Stimulated activated CD4-positive, alpha-beta T cell treated with anti-CD3 and anti-CD28 coated beads, Interleukin-4, amount 100 ng/mL, for 24 hours (primary cell): ENCODE measurements at places on chromosomes 5 and 9.
A peak's percentile ranks its signal among the peaks of the same experiment; 100 is the strongest.

GRCh38 chr5:156295431-156295830, 31.5 kb upstream of the SGCD start:
- no peak for DNase-seq

DNA sequence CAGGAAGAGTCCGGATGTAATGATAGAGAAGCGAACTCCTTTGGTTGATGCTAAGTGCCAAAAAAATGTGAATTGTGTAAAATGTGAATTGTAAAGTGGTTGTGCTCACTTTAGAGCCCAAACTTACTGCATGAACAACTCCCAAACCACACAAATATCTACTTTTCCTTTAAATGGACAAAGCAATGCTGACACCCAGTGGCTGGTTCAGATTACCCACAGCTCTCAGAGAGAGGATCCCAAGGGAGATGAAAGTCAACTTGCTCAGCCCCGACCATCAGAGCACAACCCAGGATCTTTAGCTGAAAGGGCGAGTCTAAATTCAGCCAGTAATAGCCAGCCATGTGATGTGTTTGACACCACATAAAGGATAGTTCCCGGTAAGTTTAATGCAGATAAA, 133.7 kb downstream of the NMUR2 start:
- no peak for DNase-seq

DNA sequence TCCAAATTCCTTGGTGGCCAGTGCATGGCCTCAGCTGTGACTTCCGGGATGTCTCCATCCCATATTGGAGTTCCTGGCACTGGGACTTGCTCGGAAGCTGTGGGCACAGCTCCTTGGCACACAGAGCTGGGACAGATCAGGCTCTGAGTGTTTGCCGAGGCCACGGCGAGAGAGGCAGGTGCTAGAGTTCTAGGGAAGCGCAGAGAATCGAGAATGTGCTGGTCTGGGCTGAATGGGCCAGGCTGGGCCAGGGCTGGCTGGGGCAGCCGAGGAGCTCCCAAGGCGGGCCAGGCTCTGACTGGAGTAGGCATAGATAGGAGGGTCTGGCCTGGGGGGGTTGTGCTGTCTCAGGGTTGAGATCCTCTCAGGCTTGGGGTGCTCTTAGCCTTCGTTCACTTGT, 45.4 kb downstream of the HMCN2 start:
- DNase-seq = no peak

GRCh38 chr9:82105729-82106128, 117.2 kb downstream of the SPATA31D1 start:
- no peak for DNase-seq

- DNase-seq = no peak
These were observed 14.4 kb downstream of the FAM169A start for GRCh38 chr5:74851684-74852353.

DNA sequence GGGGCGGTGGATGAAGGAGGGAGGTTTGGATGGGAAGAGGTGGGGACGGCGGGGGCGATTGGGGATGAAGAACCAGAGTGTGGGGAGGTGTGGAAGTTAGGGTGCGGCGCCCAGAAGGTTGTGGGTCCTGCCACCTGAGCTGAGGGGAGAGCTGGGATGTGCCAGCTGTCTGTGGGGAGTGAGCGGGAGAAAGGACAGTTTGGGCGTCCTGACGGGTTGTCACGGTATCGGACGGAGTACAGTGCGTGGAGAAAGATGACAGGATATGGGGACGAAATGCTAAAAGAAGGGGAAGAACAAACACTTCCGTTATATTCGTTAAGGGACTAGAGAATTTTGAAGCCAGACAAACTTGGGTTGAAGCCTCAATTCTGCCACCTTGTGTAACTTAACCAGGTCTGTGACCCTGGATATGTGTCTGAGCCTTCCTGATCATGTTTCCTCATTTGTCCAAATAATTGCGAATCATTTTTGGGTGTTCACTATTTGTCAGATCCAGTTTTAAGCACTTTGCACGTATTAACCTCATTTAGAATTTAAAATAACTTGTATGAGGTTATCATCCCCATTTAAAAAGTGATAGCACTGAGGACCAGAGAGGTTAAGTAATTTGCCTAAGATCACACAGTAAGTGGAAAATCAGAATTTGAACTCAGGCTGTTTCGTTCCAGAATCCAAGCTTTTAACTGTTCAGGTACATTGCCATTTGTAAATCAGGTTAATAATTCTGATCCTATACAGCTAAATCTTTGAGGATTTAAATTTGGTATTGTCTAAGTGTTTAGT, 689 bp downstream of the CNTRL start:
- no peak for DNase-seq

DNA sequence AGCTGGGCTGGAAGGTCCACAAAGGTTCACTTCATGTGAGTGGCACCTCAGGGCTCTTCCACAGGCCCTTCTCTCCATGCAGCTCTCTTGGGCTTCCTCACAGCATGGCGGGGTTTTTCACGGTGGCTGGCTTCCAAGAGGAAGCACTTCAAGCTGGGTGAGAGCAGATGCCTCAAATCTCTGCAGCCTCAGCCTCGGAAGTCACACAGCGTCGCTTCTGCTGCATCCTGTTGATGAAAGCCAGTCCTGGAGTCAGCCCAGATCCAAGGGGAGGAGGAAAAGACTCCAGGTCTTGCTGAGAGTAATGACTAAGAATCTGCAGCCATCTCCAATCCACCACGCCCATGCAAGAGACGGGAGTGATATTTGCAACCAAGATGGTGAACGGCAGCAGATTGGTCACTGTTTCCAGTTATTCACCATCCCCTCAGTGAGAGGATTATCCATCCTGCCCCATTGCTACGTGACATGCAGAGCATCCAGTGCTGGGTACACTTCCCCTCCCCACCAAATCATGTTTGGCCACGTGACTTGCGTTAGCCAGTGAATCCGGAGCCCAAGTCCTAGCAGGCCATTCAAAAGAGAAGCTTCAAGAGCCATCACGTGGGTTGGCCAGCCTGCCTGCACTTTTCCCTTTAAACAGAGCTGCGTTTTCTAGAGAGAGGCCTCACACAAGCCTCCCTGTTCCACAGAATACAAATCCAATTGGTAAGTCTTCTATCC, 173.9 kb downstream of the C9orf50 start:
- DNase-seq = no peak

GRCh38 chr9:21974343-21974721, 19.9 kb downstream of the CDKN2A start:
- DNase-seq = no peak

DNA sequence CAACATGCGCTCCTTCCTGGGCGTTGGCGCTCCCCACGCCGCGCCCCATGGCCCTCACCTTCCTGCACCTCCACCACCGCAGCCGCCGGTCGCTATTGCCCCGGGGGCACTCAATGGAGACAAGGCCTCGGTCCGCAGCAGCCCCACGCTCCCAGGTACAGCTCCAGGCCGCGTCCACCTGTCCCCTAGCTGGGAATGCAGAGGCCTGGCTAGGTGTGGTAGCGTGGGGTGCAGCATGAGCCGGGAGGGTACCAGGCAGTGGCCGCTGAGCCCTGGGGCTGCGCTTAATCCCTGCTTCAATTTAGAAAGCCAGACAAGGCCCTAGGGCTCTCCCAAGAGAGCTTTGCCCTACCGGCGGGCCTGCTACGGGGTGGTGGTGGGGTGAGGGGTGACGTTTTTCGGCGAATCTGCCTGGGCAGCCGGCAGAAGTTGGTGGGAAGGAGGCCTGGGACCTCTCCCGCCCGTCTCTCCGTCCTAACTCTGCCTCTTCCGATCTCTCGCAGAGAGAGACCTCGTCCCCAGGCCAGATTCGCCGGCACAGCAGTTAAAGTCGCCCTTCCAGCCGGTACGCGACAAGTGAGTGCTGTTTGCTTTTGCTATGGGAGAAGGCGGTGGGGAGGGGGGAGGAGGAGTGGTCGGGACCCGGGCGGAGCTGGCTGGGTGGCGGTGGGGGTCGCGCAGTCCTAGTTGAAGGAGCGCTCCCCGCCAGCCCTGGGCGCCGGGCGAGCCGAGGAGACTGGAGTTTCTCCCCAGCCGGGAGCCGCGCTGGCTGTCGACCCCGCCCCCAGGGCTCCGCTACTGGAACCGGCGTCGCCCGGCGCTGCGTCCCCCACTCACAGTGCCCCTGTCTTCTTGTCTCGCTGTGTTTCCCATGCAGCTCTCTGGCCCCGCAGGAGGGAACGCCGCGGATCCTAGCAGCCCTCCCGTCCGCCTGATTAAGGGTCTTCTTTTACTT, 4.8 kb downstream of the IRX1 start:
- no peak for DNase-seq

- DNase-seq = no peak
These were observed 6.0 kb downstream of the MRPS2 start for GRCh38 chr9:135506327-135507103.

- no peak for DNase-seq
These were observed 114.3 kb upstream of the BOD1 start for GRCh38 chr5:173730632-173731298.

DNA sequence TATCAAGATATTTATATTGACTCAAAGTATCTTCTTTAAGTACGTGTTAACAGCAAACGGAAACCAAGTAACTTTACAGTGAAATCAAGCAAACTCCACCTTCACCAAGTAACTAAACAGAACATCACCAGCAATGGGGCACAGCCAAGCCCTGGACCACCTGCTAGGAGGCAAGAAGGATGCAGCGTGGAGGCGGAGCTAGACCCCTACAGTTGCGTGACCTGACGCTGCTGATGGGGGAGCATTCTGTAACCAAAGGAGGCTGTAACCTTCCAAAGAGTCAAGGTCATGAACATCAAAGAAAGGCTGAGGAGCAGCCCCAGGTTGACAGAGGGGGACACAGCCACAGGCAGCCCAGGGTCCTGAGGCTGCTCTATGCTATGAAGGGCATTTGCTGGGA, 6.1 kb downstream of the VAV2 start:
- DNase-seq = no peak

DNA sequence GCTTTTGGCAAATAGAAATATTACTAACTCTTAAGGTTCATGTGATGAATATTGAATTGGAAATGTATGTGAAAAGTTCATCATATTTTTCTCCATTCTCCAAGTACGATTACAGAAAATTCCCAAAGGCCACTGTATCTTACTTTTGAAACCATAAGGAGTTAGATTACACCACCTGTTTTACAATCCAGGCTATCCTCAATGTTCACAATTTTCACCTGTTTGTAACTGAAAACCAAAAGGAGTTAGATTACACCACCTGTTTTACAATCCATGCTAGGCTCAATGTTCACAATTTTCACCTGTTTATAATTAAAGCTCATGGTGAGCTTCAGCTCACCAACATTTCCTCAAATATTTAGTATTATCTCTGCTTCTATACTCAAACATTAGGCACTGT, 188.0 kb downstream of the HCN1 start:
- no peak for DNase-seq

DNA sequence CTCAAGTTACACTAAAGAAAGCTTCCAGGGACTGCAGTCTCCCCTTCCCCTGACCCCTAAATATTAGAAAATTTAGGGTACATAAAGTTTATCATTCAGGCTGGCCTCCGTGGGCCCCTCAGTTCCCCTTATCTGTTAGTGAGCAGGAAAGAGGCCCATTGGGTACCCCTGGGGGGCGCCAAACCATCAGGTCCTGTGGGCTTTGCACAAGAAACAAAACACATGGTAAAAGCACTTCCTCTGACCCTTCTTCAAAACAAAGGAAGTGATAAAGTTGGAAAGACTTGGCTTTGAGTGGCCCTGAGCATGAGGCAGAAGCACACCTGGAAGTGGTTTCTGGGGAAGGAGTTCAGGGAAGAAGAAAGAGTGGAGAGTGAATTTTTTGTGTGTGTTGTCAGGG, 213.0 kb downstream of the SMARCA2 start:
- DNase-seq = no peak

- no peak for DNase-seq
These were observed 159.0 kb upstream of the SNX2 start for GRCh38 chr5:122615832-122616231.

DNA sequence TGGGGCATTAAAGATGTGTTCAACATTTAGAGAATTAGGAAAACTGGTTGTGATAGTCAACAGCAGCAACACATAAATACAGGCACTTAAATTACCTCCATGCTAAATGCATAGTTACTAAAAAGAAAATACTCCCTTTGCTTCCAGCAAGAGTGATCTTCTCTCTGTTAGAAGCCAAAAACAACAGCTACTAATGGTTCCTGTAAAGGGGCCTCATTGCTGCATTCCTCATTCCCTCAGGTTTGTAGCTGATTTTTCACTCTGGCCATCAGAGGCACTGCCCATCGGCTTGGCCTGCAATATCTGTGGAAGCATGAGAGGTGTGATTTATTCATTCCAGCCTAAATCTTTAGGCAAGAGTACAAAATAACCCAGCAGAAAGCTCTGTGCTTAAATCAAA, 466.0 kb upstream of the ADAMTS16 start:
- DNase-seq = no peak

- DNase-seq = no peak
These were observed 25.6 kb upstream of the SUSD1 start for GRCh38 chr9:112200711-112201110.

- DNase-seq = no peak
These were observed 3.9 kb upstream of the ISL1 start for GRCh38 chr5:51379331-51379700.

DNA sequence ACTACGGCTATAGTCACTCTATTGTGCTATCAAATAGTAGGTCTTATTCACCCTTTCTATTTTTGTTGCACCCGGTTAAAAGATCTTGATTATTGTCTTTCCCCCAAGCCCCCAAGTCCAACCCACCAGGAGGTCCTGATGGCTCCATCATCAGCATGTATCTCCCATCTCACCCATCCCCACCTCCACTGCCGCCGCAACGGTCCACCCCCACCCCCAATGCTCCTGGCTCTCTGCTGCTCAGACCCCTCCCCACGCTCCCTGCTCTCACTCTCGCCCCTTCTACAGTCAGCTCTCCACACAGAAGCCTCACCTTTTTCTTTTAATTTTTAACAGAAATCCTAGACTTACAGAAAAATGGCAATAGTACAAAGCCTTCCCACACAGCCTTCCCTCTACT, 51.5 kb upstream of the SH3PXD2B start:
- DNase-seq = no peak

DNA sequence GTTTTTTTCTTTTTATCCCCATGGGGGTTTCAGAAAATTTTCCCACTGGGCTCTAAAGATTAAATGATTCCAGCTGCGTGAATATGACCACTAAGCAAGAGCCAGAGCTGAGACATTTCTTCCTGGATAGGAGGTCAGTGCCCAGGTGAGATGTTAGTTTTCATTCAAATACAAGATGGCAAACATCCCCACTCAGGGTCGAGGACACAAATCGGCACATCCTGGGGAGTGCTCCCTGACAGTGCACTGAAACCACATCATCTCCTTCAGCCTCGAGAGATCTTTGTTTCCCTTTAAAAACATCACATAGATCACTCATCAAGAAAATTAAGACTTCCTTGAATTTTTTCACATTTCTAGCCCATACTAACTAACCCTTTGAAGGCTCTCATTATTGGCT, 273.2 kb upstream of the PANK3 start:
- no peak for DNase-seq

GRCh38 chr9:30591461-30591860, 1793.0 kb upstream of the ACO1 start:
- DNase-seq = no peak

DNA sequence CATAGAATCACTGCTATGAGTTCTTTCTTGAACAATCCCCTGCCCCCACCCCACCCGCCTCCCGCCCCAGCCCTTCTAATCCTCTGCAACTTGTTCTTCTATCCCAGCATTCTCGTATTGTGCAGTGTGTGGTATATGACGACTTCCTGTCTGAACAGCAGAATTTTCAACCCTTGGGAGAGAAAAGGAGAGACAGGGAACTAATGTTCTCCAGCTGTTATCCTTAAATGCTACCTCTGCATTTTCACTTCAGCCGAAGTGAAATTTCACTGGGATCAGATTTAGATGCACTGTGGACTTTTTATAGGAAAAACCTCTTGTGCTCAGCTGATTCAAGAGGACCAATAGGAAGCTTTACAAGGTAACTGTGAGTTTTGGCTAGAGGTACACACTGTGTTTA, 2.2 kb downstream of the FBXL7 start:
- no peak for DNase-seq

GRCh38 chr9:99184475-99185347, 37.0 kb downstream of the ALG2 start:
- peak; percentile 77 for DNase-seq
